Stimulated activated memory B cell treated with anti-CD40 and anti-IgM and Interleukin-4, amounts not matched to agents 10 μg/mL and 1 μg/mL and 100 μg/mL, for 72 hours (primary cell): ENCODE measurements at places on chromosomes 12 and 14.
A peak's percentile ranks its signal among the peaks of the same experiment; 100 is the strongest.

GRCh38 chr12:57242329-57242690 is 8.7 kb downstream of the STAC3 start:
- H3K4me3 ChIP-seq, result peak overlapping the region; percentile 77
- ATAC-seq, result peak; percentile 5
- H3K27ac ChIP-seq, result peak overlapping the region; percentile 62
- no peaks in the 10 kb centered on the region for H3K36me3 ChIP-seq
- peaks cover 25% of the 10 kb centered on the region for H3K27me3 ChIP-seq
- H3K4me1 ChIP-seq, result peaks cover 68% of the 10 kb centered on the region

DNA sequence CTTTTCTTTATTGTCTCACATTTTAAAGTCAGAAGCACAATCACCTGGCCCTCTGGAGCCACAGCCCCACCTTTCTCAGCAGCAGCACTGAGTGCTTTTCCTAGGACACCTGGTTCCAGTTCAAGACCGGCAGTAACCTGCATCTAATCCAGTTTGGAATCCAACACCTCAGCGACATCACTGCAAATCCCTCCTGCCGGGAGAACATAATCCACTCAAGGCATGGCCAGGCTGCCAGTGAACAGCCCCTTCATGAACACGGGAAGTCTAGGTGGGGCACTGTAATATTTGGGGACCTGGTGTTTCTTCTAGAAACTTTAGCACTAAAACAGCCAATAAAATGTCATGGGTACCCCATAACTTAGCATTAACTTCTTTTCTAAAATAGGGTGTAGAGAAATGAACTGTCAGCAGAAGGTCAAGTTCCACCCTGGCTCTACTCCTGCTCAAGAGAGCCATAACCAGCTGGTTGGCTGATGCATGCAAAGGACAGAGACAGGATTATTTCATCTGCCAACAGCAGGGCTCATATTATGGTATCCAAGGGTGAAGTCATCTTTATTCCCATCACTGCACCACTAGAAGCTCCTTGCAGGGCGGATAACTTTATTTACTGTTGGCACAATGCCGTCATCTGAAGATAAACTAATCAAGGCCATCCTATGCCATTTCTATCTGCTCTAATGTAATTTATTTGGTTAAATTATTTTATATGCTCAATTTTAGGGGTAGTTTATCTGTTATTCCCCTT is 76.7 kb downstream of the TTC7B start:
- H3K4me3 ChIP-seq, result no peak overlapping the region
- H3K4me1 ChIP-seq, result no peaks in the 10 kb centered on the region
- ATAC-seq, result no peak

- H3K27me3 ChIP-seq, result no peaks in the 10 kb centered on the region
- peaks cover 67% of the 10 kb centered on the region for H3K4me1 ChIP-seq
- H3K4me3 ChIP-seq, result no peak overlapping the region
- ATAC-seq, result no peak
- H3K27ac ChIP-seq, result peak overlapping the region; percentile 84
These were observed 23.1 kb downstream of the SLC7A7 start for GRCh38 chr14:22792158-22792557.

- H3K36me3 ChIP-seq, result no peaks in the 10 kb centered on the region
- no peak overlapping the region for H3K4me3 ChIP-seq
- H3K27me3 ChIP-seq, result no peaks in the 10 kb centered on the region
- ATAC-seq, result no peak
These were observed 105.8 kb downstream of the AKAP6 start for GRCh38 chr14:32434880-32435279.

- peaks cover 25% of the 10 kb centered on the region for H3K27me3 ChIP-seq
- H3K4me1 ChIP-seq, result no peaks in the 10 kb centered on the region
- no peaks in the 10 kb centered on the region for H3K36me3 ChIP-seq
- no peak overlapping the region for H3K27ac ChIP-seq
- ATAC-seq, result no peak
- H3K4me3 ChIP-seq, result no peak overlapping the region
These were observed 28.3 kb downstream of the PTPRO start for GRCh38 chr12:15350643-15351042.

GRCh38 chr12:30973175-30973574 is 46.6 kb downstream of the TSPAN11 start:
- H3K27me3 ChIP-seq, result peaks cover 34% of the 10 kb centered on the region
- H3K36me3 ChIP-seq, result no peaks in the 10 kb centered on the region
- no peak overlapping the region for H3K27ac ChIP-seq
- H3K4me1 ChIP-seq, result no peaks in the 10 kb centered on the region

- ATAC-seq, result no peak
- H3K4me3 ChIP-seq, result no peak overlapping the region
- H3K27ac ChIP-seq, result no peak overlapping the region
- H3K27me3 ChIP-seq, result no peaks in the 10 kb centered on the region
These were observed 150.9 kb downstream of the TTC6 start for GRCh38 chr14:37746140-37746832.

GRCh38 chr14:70807898-70808415 is 1.4 kb downstream of the MAP3K9 start:
- ATAC-seq, result peak; percentile 42
- H3K4me1 ChIP-seq, result peaks cover 36% of the 10 kb centered on the region
- H3K27me3 ChIP-seq, result no peaks in the 10 kb centered on the region
- peak overlapping the region; percentile 81 for H3K27ac ChIP-seq

DNA sequence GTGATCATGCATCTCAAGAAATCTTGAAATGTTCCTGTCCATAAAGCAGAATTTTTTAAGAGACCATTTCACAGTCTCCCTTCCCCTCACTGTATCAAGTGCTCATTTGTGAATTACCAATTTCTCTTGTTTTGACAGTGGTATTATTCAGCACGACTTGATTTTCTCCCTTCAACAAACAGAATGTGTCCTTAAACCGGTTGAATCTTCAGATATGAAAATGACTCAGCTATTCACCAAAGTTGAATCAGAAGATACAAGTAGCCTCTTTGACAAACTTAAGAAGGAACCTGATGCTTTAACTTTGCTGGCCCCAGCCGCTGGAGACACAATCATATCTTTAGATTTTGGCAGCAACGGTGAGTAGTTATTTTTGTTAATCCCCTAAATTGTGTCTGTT is 25.5 kb upstream of the SNAPC1 start:
- ATAC-seq, result no peak
- no peaks in the 10 kb centered on the region for H3K4me1 ChIP-seq
- peaks cover 57% of the 10 kb centered on the region for H3K36me3 ChIP-seq

DNA sequence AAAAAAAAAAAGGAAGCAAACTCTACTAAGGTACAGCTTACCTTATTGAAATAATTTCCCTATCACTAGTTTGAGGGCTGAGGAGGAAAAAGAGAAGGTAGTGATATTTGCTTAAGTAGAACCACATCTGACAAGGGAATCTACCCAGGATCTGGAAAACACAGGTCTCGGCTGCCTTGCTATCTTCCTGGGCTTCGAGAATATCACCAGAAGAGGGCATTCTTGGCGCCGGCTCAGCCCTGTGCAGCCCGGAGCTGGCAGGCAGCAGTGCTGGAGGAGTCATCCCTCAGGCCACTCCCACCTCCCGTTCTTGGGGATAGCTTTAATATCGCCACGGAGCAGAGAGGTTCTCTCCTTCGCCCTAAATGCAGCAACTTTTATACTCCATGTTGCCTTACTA is 1181.2 kb downstream of the VRK1 start:
- H3K36me3 ChIP-seq, result no peaks in the 10 kb centered on the region
- H3K27ac ChIP-seq, result no peak overlapping the region
- H3K4me3 ChIP-seq, result no peak overlapping the region
- ATAC-seq, result no peak

DNA sequence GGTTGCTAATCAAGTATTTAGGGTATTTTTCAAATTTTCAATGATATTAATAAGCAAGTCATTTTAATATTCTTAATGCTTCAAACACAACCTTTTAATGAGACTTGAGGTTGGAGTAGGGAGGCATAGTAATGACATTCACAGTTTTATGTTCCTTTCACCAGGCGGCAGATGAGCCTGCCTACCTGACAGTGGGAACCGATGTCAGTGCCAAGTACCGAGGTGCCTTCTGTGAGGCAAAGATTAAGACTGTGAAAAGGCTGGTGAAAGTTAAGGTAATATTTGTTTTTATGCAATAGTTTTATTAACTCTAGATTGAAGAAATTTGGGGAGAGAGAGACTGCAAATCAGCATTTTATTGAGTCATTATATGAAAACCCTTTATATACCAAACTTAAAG is 3.1 kb downstream of the ARID4A start:
- no peaks in the 10 kb centered on the region for H3K27me3 ChIP-seq
- H3K27ac ChIP-seq, result no peak overlapping the region
- peaks cover 30% of the 10 kb centered on the region for H3K4me1 ChIP-seq

- peaks cover 36% of the 10 kb centered on the region for H3K27me3 ChIP-seq
These were observed 78.8 kb upstream of the FAR2 start for GRCh38 chr12:29070309-29070708.

DNA sequence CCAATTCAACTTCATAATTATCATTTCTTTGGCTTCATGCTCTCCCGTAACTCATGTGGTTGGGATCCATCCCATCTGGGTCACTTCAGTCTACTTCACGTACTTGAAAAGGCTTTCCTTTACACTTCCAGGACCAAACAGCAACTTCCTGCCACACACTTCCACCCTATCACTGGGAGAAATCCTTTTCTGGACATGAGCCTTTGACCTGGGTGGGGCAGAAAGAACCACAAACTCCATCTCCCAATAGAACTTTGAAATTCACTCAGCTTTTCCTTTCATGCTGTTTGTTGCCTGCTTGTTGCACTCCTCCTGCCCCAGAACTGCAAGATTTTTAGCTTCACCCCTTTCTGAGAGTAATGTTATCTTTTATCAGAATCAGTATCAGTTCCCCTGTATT is 18.4 kb upstream of the GALNT16 start:
- no peak for ATAC-seq
- H3K36me3 ChIP-seq, result peaks cover 23% of the 10 kb centered on the region
- no peak overlapping the region for H3K4me3 ChIP-seq
- peaks cover 5% of the 10 kb centered on the region for H3K4me1 ChIP-seq

DNA sequence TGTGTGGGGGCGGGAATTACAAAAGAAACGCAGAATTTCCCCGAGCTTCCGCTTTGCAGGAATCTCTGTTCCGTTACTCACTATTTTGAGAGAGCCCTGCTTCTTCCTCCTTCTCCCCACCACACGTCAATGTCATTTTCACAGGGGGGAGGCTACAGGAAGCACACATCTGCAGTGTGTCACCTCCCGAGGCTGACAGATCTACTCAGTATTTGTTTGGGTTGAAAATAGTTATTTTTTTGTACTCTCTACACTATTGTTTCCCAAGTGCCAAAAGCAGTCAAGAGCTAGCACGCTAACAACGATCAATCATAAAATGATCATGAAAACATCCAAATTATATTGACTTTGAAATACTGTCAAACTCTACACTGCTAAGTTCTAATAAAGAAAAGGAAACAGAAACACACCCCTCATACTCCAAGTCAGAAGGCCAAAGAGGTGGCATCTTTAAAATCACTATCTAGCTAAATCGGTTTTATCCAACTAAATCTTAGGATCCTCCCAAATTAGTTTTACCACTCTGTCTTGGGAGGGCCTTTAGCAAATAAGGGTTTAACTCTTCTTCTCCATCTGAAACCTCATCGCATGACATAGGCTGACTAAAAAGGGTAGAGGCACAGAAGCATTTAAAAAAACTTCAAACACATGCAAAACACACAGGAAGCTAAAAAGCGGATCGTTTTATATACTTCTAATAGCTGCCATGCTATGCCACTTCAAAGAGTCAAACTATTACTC is 51.8 kb downstream of the FOXN3 start:
- peak overlapping the region; percentile 94 for H3K27ac ChIP-seq
- peaks cover 65% of the 10 kb centered on the region for H3K4me1 ChIP-seq
- H3K36me3 ChIP-seq, result peaks cover 8% of the 10 kb centered on the region
- peak; percentile 97 for ATAC-seq

- no peak overlapping the region for H3K4me3 ChIP-seq
- H3K4me1 ChIP-seq, result peaks cover 9% of the 10 kb centered on the region
- H3K36me3 ChIP-seq, result no peaks in the 10 kb centered on the region
- ATAC-seq, result no peak
- H3K27ac ChIP-seq, result no peak overlapping the region
These were observed 3.0 kb upstream of the KRT6A start for GRCh38 chr12:52496054-52496453.

- no peak for ATAC-seq
- H3K36me3 ChIP-seq, result no peaks in the 10 kb centered on the region
- no peaks in the 10 kb centered on the region for H3K4me1 ChIP-seq
- no peak overlapping the region for H3K27ac ChIP-seq
- no peak overlapping the region for H3K4me3 ChIP-seq
- H3K27me3 ChIP-seq, result peaks cover 37% of the 10 kb centered on the region
These were observed 3.2 kb upstream of the EGLN3 start for GRCh38 chr14:33954016-33954598.

- no peak overlapping the region for H3K4me3 ChIP-seq
- no peaks in the 10 kb centered on the region for H3K36me3 ChIP-seq
- H3K4me1 ChIP-seq, result peaks cover 16% of the 10 kb centered on the region
- H3K27ac ChIP-seq, result no peak overlapping the region
These were observed 4.7 kb upstream of the EPYC start for GRCh38 chr12:91009319-91009950.

GRCh38 chr12:85283560-85283959 is 3.5 kb downstream of the ALX1 start:
- no peaks in the 10 kb centered on the region for H3K36me3 ChIP-seq
- H3K27me3 ChIP-seq, result peaks cover 17% of the 10 kb centered on the region
- no peak overlapping the region for H3K4me3 ChIP-seq
- H3K27ac ChIP-seq, result no peak overlapping the region

DNA sequence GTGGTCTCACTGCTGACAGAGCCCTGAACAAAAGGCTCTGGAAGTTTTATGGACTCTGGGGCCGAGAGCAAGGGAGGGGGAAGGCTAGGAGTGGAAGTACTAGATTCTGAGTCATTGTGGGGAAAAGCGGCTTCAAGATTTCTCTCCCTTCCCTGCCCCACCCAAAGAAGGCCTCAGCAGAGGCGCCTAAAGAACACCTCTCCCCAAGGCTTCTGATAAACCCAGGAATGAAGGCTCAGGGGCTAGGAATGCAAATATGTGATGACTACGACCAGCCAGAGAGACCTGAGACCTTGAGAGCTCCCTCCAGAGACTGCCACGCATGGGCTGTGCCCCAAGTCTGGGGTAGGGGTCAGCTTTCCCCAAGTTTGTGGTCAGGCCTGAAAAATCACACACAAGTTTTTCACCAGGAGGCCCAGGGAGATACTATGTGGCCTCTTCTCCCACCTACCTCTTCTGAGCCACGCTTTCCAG is 130.7 kb upstream of the HIF1A start:
- H3K36me3 ChIP-seq, result no peaks in the 10 kb centered on the region
- peaks cover 60% of the 10 kb centered on the region for H3K4me1 ChIP-seq
- ATAC-seq, result no peak
- no peaks in the 10 kb centered on the region for H3K27me3 ChIP-seq
- peak overlapping the region; percentile 75 for H3K27ac ChIP-seq
- H3K4me3 ChIP-seq, result no peak overlapping the region

GRCh38 chr12:115990241-115990640 is 287.3 kb downstream of the MED13L start:
- H3K4me1 ChIP-seq, result peaks cover 27% of the 10 kb centered on the region
- no peak for ATAC-seq
- H3K27ac ChIP-seq, result no peak overlapping the region
- peaks cover 65% of the 10 kb centered on the region for H3K36me3 ChIP-seq

DNA sequence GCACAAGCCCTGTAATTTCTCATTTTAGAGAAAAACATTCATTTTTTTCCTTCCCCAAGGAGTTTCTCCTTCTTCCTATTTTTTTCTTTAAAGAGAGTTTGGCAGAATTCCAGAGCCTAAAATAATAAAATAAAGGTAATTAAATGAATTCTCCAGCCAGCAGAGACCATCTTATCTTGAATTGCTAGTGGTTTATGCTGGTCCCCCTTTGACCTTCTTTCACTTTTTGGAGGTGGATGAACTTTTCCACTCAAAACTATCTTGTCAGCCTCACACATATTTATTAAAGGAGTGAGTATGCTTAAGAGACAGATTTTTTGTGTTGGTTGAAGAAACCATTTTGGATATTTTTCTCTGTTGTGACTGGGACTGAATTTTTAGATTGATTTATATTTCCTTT is 47.6 kb downstream of the ADIPOR2 start:
- H3K4me1 ChIP-seq, result peaks cover 46% of the 10 kb centered on the region
- ATAC-seq, result no peak
- no peaks in the 10 kb centered on the region for H3K27me3 ChIP-seq
